RCC 7860 (cell line): ENCODE measurements at places on chromosomes 16 and 17.
A peak's percentile ranks its signal among the peaks of the same experiment; 100 is the strongest.

- DNase-seq: no peak
Observed at GRCh38 chr16:53309457-53309856, 124.8 kb upstream of the RBL2 start.

DNA sequence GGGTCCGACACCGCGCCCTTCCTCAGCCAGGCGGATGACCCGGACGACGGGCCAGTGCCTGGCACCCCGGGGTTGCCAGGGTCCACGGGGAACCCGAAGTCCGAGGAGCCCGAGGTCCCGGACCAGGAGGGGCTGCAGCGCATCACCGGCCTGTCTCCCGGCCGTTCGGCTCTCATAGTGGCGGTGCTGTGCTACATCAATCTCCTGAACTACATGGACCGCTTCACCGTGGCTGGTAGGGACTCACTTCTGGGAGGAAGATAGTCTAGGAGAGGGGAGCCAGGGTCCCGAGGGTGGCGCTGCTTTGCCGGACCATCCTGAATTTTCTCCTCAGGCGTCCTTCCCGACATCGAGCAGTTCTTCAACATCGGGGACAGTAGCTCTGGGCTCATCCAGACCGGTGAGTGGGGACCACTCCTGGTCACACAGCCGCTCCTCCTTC lies 601 bp downstream of the SPNS1 start:
- DNase-seq: no peak

GRCh38 chr16:89119661-89120141 lies 26.0 kb downstream of the ACSF3 start:
- DNase-seq: no peak

DNA sequence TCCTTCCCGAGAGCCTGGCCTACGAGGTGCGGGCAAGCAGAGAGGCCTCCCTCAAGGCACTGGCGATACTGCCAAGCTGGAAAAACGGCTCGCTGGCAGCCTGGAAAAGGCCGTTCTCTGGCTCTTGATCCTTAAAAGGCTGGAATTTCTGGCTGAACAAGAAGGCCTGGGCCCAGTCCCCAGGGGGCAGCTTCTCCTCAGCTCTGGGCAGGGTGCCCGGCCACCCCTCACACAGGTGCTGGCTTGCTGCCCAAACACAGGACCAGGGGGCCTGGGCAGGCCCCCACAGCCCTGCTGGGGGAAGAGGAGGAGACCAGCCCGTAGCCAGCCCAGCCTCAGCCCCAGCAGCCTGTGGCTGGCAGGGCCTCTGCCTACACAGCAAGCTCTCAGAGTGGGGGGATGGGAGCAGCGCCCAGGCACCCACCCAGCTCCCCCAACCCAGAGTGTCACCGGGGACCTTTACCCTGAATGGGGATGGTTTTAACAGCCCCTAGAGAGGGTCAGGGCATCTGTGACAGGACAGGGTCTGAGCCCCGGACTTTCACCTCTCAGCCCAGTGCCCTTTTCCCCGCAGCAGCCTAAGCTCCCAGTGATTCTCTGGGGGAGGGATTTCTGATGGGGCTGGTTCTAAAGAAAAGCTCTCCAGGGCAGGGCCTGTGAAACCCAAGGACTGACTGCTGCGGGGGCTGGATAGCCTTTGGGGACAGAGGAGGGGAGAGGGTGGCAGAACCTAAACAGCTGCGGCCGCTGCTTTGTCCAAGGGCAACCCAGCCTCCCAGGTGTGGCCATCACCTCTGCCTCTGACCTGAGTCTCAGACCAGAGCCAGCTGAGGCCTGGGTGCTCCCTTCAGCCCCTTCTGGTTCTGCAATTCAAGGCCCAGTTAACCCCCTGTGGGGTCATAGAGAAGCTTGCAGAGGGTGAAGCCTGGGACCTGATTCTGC lies 38.6 kb upstream of the TOB1 start:
- no peak for DNase-seq

GRCh38 chr16:69405757-69406156 lies 18.7 kb upstream of the CYB5B start:
- DNase-seq: no peak

DNA sequence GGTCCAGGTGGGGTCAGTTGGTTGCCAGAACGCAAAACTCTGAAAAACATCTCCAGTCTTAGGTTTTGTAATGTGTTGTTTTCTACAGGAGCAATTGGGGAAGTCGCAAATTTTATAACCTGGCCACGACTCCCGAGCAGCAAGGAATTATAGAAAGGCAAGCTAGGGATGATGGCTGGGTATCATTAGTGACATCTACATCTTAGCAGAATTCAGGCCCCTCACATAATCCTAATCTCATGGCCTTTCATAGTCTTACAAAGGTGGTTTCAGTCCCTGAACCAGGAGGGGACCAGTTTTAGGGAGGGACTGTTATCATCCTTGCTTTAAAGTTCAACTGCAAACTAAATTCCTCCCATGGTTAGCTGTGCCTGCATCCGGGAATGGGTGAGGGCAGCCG lies 117.9 kb downstream of the RPTOR start:
- DNase-seq: no peak

GRCh38 chr16:1105888-1106620 lies 10.0 kb upstream of the C1QTNF8 start:
- DNase-seq: peak; percentile 24

- DNase-seq: no peak
Observed at GRCh38 chr16:2530629-2531318, 434 bp downstream of the CEMP1 start.

DNA sequence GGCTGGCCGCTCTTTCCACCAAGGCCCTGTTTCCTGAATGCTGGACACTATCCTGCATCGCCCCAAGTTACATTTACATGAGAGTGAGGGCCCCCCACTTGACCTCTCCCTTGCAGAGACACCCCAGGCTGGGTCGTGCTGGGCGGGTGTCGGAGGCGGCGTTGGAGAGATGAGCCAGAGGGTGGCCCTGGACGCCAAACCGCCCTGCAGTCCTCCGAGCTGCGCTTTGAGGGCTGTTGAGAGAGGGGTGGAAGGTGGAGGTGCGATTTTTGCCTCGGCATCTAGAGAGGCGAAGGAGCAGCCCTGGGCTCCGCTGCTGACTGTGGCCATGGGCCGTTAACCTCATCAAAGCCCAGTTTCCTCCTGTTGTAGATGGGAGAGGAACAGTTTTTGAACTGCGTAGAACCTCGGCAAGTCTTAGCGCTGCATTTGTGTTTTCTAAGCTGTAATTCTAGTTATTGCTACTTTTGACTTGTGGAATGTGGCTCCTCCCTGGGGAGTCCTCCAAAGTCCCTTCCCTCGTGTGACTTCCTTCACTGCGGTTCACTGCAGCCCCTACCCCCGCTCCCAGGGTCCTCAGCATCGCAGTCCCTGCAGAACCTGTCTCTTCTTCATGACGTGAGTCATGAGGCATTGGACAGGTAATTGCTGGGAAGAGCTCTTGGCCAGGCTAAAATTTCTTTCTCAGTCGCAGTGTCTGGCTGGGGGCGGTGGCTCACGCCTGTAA lies 986 bp upstream of the ELOB start:
- no peak for DNase-seq

DNA sequence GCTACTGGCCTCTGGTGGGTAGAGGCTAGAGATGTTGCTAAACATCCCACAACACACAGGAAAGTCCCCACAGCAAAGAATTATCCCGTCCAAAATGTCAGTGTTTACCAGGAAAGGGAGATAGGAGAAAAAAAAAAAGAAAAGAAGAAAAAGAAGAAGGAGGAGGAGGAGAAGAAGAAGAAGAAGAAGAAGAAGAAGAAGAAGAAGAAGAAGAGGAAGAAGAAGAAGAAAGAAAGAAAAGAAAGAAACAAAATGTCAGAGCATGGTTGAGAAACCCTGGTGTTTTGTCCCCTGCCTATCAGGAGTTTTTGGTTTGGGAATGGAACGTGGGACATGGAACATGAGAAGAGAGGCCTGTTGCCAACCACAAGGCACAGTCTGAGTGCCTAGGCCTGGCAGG lies 2.4 kb downstream of the TMEM95 start:
- no peak for DNase-seq

GRCh38 chr16:12600536-12601256 lies 203.0 kb downstream of the CPPED1 start:
- DNase-seq: no peak

GRCh38 chr17:43328650-43329049 lies 70.1 kb upstream of the ARL4D start:
- no peak for DNase-seq

- peak; percentile 28 for DNase-seq
Observed at GRCh38 chr17:37092071-37092470, 143.3 kb downstream of the AATF start.

DNA sequence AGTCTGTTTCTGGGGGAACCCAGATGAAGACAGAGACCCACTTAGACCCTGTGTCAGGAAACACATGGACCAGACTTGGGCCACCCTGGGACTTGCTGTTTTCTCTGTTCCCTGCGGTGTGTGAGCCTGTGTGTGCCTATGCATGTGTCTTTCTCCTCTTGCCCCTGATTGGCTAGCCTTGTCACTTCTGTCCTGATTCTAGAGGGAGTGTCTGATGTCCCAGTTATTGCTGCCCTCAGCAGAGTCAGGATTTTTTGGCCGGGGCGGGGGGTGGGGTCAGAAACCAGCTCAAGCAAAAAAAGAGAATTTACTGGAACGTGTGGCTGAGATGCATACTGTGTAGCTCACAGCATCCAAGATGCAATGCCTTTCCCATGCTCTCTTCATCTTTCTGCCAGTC lies 30.5 kb downstream of the PLCG2 start:
- DNase-seq: no peak

DNA sequence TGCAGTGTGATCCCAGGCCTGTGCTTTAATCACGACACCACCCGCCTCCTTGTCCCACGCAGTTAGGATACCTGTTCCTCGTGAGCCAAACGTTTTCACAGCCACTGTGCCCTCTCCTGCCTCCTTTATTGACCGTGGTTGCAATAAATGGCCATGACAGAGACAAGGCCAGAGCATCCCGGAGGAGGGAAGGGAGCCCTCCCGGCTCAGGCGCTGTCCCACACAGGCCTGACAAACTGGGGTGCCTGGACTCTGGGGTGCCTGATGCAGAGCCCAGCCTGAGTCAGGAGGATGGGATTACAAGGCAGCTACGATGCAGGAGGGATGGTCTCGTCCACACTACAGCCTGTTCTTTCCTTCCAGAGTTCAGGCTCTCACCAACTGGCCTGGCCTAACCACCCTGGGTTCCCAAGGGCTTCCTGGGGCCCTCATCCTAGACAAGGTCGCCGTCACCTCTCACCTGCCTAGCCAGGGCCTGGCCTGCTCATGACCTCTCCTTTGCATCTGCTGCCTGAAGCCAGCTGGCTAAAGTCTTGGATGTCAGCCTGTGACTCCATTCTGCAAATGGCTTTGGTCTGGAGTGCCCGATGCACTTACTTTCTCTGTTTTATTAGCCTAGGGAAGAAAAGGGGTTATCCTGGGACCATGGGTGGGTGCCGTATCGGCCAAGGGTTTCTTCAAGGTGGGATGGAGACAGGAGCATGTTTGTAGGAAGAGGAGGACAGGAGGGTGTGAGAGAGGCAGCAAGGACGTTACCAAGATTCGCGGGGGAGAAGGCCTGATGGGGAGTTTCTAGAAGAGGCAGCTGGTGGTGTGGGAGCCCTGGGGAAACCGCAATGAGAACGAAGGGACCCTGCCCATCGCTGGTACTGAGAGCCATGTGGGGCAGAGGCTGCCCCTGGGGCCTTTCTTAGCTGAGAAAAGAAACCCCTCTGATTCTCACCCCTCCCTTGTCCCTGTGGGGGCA lies 234.3 kb upstream of the TNRC6C start:
- DNase-seq: no peak

DNA sequence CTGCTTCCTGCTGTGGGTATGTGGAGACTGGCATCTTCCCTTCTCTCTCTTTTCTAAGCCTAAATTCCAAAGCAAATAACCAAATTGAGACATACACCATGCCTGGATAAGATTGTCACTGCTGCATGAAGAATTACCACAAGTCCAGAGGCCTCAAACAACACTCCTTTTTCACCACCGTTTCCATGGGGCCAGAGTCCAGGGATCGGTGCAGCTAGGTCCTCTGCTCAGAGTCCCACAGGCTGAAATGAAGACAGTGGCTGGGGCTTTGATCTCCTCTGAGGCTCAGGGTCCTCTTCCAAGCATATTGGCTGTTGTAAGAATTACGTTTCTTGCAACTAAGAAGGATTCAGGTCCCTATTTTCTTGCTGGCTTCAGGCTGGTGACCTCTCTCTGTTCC lies 130.4 kb downstream of the SLC39A11 start:
- DNase-seq: no peak

DNA sequence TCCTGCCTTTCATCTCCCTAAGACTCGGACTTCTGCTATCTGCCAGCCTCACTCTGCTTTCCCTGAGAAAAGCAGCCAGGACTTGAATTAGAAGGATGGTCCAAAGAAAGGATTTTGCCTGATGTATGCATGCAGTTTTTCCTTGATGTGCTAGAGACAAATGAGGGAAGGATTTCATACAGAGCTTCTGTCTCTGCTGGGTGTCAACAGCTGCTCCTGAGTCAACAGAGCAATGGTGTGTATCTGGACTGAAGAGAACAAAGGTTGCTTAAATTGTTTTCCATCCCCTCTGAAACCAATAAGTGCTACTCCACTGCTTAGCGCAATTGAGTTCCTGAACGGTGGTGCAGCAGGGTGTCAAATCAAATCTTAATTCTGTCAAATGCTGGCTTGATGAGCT lies 680.6 kb upstream of the C16orf82 start:
- DNase-seq: no peak

DNA sequence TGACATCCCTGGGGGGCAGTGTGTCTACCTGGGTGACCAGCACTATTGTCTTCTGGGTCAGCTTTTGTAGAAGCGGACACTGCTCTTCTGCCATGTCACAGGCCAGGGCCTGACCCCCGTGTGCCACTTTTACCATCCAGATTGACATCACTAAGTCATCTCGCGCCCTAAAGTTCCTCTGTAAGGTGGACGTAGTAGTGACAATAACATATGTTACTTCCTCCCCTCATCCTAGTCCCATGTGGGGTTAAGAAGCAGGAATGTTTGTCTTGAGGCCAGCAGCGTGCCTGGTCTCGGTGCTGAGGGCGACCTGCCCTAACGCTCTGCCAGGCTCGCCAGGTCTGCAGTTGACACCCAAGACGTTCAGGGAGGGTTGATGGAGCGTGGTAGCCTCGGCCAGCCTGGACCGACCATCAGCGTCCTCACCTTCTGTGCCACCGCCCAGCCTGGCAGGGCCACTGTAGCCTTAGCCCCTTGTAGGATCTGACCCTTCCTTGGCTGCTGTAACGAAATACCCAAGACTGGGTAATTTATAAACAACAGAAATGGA lies 20.7 kb downstream of the GAA start:
- DNase-seq: no peak

DNA sequence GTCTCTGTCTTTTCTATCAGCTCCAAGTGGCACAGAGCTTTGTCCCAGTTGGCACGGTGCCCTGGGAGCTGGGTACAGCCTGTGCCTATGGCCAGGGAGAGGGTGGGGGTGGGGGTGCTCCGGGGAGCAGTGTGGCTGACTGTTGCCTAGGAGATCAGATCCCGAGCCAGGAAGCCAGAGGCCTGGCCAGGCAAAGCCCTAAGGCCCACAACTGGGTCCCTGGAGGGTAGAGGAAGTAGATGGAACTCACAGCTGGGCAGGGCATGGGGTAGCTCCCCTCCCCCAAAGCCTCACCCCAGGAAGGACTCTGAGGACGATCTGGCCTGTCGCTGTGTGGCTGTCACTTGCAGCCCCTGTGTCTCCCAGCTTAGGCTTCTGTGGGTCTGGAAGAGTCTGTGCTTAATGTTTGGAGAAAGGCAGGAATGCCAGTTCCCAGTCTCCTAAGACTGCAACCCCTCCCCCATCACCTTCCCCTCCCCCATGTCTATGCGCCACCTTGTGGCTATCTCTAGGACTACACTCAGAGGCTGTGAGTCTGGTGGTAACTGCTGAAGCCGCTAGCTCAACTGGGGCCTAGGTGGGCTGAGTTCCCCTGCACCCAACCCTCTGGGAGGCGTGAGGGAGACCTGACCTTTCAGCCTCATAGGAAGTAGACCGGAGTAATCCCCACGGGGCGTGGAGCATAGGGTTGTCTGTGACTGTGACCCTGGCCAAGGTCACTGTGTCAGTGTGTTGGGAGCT lies 12.6 kb downstream of the THRA start:
- peak; percentile 19 for DNase-seq
